Memory B cell (primary cell): ENCODE measurements at places on chromosomes 6 and 20.

GRCh38 chr6:43128926-43129325, 42.1 kb upstream of the SRF start:
- DNase-seq = no peak
- H3K4me1 ChIP-seq = no peaks in the 10 kb centered on the region
- H3K27ac ChIP-seq = no peak overlapping the region
- no peak overlapping the region for H3K4me3 ChIP-seq
- H3K27me3 ChIP-seq = peaks cover 24% of the 10 kb centered on the region

GRCh38 chr20:41004531-41005360, 23.9 kb upstream of the TOP1 start:
- no peak overlapping the region for H3K4me3 ChIP-seq
- H3K27ac ChIP-seq = no peak overlapping the region
- H3K4me1 ChIP-seq = peaks cover 18% of the 10 kb centered on the region
- DNase-seq = no peak

- peak overlapping the region; percentile 85 for H3K27ac ChIP-seq
- H3K4me1 ChIP-seq = peaks cover 17% of the 10 kb centered on the region
- H3K4me3 ChIP-seq = peak overlapping the region; percentile 95
- H3K36me3 ChIP-seq = peaks cover 5% of the 10 kb centered on the region
- peak; percentile 44 for DNase-seq
Observed at GRCh38 chr20:36093025-36093803, 61.3 kb upstream of the EPB41L1 start.

DNA sequence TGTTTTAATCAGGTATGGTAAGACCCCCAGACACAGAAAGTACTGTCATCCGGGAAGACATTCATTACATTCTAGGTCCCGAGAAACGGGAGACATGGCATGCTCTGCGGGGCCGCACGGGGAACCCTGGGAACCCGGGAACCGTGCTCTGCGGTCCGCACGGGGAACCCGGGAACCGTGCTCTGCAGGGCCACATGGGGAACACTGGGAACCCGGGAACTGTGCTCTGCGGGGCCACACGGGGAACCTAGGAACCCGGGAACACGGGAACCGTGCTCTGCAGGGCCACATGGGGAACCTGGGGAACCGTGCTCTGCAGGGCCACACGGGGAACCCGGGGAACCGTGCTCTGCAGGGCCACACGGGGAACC, 165.6 kb upstream of the SULF2 start:
- peaks cover 8% of the 10 kb centered on the region for H3K4me1 ChIP-seq
- DNase-seq = no peak
- H3K27ac ChIP-seq = no peak overlapping the region
- no peak overlapping the region for H3K4me3 ChIP-seq

- peaks cover 2% of the 10 kb centered on the region for H3K27me3 ChIP-seq
- H3K27ac ChIP-seq = no peak overlapping the region
- H3K4me3 ChIP-seq = no peak overlapping the region
- no peak for DNase-seq
Observed at GRCh38 chr20:9442858-9443257, 71.5 kb upstream of the LAMP5 start.

DNA sequence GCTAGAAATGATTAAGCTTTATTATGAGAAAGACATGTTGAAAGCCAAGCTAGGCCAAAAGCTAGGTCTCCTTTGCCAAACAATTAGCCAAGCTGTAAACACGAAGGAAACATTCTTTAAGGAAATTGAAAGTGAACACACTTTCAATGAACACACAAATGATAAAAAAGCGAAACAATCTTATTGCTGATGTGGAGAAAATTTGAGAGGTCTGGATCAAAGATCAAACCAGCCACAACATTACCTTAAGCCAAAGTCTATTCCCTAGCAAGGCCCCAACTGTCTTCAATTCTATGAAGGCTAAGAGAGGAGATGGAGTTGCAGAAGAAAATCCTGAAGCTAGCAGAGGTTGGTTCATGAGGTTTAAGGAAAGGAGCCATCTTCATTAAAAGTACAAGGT, 40.2 kb upstream of the DEFB112 start:
- no peak overlapping the region for H3K27ac ChIP-seq
- H3K36me3 ChIP-seq = no peaks in the 10 kb centered on the region
- H3K4me3 ChIP-seq = no peak overlapping the region
- no peak for DNase-seq
- no peaks in the 10 kb centered on the region for H3K27me3 ChIP-seq

- H3K27me3 ChIP-seq = peaks cover 1% of the 10 kb centered on the region
- no peak overlapping the region for H3K27ac ChIP-seq
- H3K4me1 ChIP-seq = peaks cover 1% of the 10 kb centered on the region
- H3K36me3 ChIP-seq = no peaks in the 10 kb centered on the region
- DNase-seq = no peak
- H3K4me3 ChIP-seq = no peak overlapping the region
Observed at GRCh38 chr6:53623497-53623896, 42.1 kb downstream of the KLHL31 start.

GRCh38 chr6:118161343-118161742, 254.3 kb downstream of the SLC35F1 start:
- no peak overlapping the region for H3K27ac ChIP-seq
- H3K27me3 ChIP-seq = no peaks in the 10 kb centered on the region
- no peaks in the 10 kb centered on the region for H3K4me1 ChIP-seq

- H3K36me3 ChIP-seq = no peaks in the 10 kb centered on the region
- peak overlapping the region; percentile 27 for H3K4me3 ChIP-seq
- H3K27ac ChIP-seq = no peak overlapping the region
Observed at GRCh38 chr6:7543789-7544424, 2.4 kb downstream of the DSP start.

DNA sequence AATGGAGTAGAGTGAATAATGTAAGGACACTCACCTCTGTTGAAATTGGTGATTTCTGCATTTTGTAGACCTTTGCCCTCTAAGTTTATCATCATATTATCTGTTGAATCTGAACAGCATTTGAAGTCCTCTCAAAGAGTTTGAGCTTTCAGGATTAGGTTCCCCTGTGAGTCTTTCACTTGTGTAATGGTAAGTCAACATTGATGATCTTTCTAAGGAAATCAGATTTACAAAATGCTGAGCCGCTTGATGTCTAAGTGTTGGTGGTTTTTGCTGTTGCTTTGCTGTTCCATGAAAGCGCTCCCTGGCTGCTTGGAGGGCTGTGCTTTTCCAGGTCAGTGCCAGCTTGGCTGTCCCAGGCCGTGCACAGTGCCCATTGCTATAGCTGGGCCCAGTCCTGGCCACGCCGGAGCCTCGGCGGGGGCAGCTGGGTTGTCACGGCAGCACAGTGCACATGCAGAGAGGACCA, 33.8 kb upstream of the KIF25 start:
- H3K36me3 ChIP-seq = peaks cover 41% of the 10 kb centered on the region
- H3K27me3 ChIP-seq = no peaks in the 10 kb centered on the region
- no peak for DNase-seq

GRCh38 chr6:35489995-35490791, 6.7 kb downstream of the TEAD3 start:
- no peak for DNase-seq
- no peak overlapping the region for H3K4me3 ChIP-seq
- H3K27ac ChIP-seq = no peak overlapping the region
- peaks cover 9% of the 10 kb centered on the region for H3K4me1 ChIP-seq
- H3K36me3 ChIP-seq = no peaks in the 10 kb centered on the region

DNA sequence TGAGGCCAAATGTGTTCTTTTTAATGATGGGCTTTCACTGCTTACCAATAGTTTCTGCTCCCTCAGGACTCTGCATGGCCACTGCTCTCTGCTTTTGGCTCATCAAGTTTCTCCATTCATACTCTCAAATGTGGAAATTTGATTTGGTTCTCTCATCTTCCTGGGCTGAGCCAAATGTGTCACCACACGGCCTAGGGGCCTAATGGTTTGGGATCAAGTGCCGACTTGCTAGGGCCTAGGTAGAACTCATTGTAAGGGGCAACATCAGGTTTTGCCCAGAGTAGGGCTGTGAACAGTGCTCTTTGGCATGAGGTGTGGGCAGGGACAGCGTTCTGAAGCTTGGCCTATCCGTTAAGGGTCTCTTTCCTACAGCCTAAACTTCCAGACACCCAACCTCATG, 3.9 kb upstream of the MRPS10 start:
- H3K36me3 ChIP-seq = no peaks in the 10 kb centered on the region
- H3K27me3 ChIP-seq = no peaks in the 10 kb centered on the region
- H3K27ac ChIP-seq = no peak overlapping the region
- H3K4me1 ChIP-seq = peaks cover 2% of the 10 kb centered on the region
- no peak overlapping the region for H3K4me3 ChIP-seq
- no peak for DNase-seq

DNA sequence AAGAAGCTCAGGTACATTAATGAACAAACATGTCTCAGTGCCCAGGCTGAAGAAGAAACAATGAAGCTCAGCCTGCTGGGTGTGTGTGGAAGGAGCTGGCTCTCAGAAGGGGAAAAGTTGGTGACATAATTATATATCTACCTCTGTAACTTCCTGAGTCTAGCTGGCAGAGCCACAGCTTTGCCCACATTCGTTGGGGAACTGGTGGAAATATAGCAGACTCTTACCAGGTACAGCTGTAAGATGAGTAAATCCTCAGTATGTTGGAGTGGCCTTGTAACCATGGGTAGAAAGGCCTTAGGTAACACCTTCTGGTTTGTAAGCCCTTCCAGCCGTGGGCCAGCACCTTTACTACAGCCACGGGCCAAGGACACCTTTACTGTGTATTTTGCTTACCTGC, 29.9 kb upstream of the PNRC1 start:
- no peak for DNase-seq
- no peaks in the 10 kb centered on the region for H3K27me3 ChIP-seq
- no peaks in the 10 kb centered on the region for H3K4me1 ChIP-seq
- H3K27ac ChIP-seq = no peak overlapping the region
- H3K36me3 ChIP-seq = no peaks in the 10 kb centered on the region

- H3K36me3 ChIP-seq = peaks cover 9% of the 10 kb centered on the region
- DNase-seq = no peak
- no peak overlapping the region for H3K4me3 ChIP-seq
- peaks cover 29% of the 10 kb centered on the region for H3K4me1 ChIP-seq
- no peak overlapping the region for H3K27ac ChIP-seq
Observed at GRCh38 chr20:36493801-36494114, 47.6 kb upstream of the MYL9 start.

DNA sequence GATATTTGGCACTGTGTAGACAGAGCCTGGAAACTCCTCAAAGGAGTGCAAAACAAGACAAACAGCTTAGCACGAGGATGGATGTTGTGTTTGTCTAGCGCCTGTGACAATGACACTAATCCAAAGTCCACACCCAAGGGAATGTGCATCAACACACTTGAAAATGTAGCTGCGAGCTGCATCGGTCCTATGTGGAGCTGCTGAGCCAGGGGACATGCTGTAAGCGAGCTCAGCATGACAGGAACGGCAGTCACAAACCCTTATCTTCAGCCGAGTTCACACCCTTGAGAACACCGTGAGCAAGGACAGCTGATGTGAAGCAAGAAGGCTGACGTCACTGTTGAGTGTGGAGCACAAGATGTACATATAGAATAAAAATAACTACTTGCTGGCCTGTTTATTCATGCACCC, 684.3 kb downstream of the QKI start:
- H3K36me3 ChIP-seq = no peaks in the 10 kb centered on the region
- peaks cover 6% of the 10 kb centered on the region for H3K27me3 ChIP-seq
- DNase-seq = no peak
- no peak overlapping the region for H3K4me3 ChIP-seq
- no peak overlapping the region for H3K27ac ChIP-seq

- no peak for DNase-seq
- H3K4me1 ChIP-seq = peaks cover 25% of the 10 kb centered on the region
- no peaks in the 10 kb centered on the region for H3K27me3 ChIP-seq
- no peak overlapping the region for H3K4me3 ChIP-seq
Observed at GRCh38 chr6:119352001-119352400, 2.4 kb upstream of the MAN1A1 start.

DNA sequence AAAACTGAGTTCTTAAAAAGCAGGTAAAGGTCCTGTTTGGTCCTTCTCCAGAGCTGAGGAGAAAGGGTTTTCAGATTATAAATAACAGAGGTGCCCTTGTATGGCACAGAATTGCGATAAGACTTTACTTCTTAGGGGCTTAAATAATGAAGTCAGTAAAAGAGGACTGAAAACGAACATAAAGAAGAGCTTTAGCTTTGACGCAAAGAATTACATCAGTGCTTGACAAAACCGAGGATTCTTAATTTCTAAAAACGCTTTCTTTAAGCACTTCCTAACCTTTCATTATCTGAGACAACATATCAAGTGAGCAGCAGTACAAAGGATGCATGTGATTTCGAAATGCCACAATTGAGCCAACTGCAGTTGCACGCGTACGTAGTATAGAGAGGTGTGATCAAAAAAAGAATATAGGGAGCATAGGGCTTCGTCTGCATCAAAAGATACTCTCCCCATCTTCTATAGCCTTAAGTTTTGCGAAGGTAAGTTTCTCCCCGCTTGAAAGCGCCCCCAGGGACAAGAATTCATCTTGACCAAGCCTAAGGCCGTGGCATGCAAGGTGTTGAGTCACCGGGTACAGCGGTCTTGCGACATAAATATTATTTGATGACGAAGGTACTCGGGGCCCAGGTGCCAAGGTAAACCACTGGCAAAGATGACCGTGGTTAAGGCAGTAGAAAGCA, 778 bp upstream of the LOC128125822 start:
- no peaks in the 10 kb centered on the region for H3K36me3 ChIP-seq
- H3K27ac ChIP-seq = peak overlapping the region; percentile 96
- DNase-seq = no peak
- no peaks in the 10 kb centered on the region for H3K27me3 ChIP-seq

- no peak overlapping the region for H3K4me3 ChIP-seq
- no peak overlapping the region for H3K27ac ChIP-seq
- H3K4me1 ChIP-seq = no peaks in the 10 kb centered on the region
- no peaks in the 10 kb centered on the region for H3K36me3 ChIP-seq
- no peaks in the 10 kb centered on the region for H3K27me3 ChIP-seq
- DNase-seq = no peak
Observed at GRCh38 chr6:49906526-49906925, 40.2 kb upstream of the CRISP1 start.

GRCh38 chr6:146339716-146340115, 203.9 kb upstream of the RAB32 start:
- H3K4me3 ChIP-seq = no peak overlapping the region
- H3K27ac ChIP-seq = no peak overlapping the region
- no peaks in the 10 kb centered on the region for H3K36me3 ChIP-seq
- no peaks in the 10 kb centered on the region for H3K4me1 ChIP-seq

- no peak for DNase-seq
- H3K36me3 ChIP-seq = no peaks in the 10 kb centered on the region
- peaks cover 14% of the 10 kb centered on the region for H3K4me1 ChIP-seq
- H3K4me3 ChIP-seq = no peak overlapping the region
- no peak overlapping the region for H3K27ac ChIP-seq
- H3K27me3 ChIP-seq = peaks cover 5% of the 10 kb centered on the region
Observed at GRCh38 chr20:45909336-45909808, 2.6 kb downstream of the PLTP start.

- no peak overlapping the region for H3K4me3 ChIP-seq
- H3K27ac ChIP-seq = no peak overlapping the region
- H3K36me3 ChIP-seq = peaks cover 32% of the 10 kb centered on the region
- DNase-seq = no peak
- H3K4me1 ChIP-seq = peaks cover 24% of the 10 kb centered on the region
- H3K27me3 ChIP-seq = no peaks in the 10 kb centered on the region
Observed at GRCh38 chr20:51445591-51445990, 96.9 kb downstream of the NFATC2 start.

GRCh38 chr6:139262519-139263300, 29.1 kb downstream of the TXLNB start:
- peak overlapping the region; percentile 49 for H3K4me3 ChIP-seq
- no peak for DNase-seq
- H3K27me3 ChIP-seq = no peaks in the 10 kb centered on the region
- peaks cover 33% of the 10 kb centered on the region for H3K36me3 ChIP-seq
- H3K4me1 ChIP-seq = peaks cover 28% of the 10 kb centered on the region
- peak overlapping the region; percentile 90 for H3K27ac ChIP-seq
